Activated CD4-positive, alpha-beta T cell treated with anti-CD3 and anti-CD28 coated beads, Interleukin-2, amount 50 U/mL, for 1 hour (primary cell): ENCODE measurements at places on chromosomes 6 and 20.

DNA sequence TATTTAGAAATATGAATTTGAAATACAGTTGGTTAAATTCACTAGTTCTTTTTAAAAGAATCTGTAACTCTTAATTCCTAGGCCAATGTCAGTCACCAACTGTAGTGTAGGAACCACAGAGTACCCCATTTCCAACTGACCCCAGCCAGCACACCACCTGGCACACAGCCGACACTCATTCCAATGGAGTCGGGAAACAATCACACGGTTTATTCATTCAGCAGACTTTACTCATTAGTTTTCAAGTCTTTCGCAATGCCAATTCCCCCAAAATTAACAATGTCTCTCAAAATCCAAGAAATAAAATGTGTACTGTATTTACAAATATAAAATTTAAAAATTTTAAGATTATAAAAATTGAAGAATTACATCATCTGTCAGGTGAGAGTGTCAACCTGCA is 13.5 kb downstream of the ARG1 start:
- DNase-seq = no peak

- DNase-seq = peak; percentile 51
These were observed 2.7 kb downstream of the SLC32A1 start for GRCh38 chr20:38726804-38727606.

- DNase-seq = no peak
These were observed 19.7 kb downstream of the ZBP1 start for GRCh38 chr20:57600320-57601210.

DNA sequence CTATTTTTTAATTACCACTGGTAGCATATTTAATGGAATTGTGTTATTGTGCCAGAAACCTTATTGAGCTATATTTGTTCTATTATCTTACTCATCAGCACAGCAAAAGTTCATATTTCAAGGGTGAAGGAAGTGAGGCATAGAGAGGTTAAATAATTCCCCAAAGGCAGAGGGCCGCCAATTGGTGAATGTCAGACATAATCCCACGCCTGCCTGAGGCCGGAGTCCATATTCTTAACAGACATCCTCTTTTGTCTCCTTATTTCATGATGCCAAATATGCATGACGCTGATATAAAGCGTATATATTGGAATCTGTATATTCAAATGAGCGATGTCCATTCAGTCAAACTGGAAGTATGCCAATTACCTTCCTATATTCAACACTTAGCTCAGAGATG is 505.0 kb upstream of the SLC35B3 start:
- no peak for DNase-seq

DNA sequence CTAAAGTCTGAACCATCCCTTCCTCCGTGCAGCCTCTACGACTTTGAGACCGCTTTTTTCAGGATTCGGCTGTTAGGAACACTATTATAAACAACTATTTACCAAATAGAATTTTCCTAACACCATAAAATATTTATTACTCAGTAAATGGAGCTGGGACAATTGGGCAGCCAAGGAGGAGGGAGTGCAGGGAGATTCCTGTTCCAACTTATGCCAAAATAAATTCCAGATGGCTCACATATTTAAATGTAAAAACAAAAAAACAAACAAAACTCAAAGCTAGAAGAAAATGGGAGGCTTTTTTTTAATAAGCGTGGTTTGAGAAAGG is 48.1 kb downstream of the TCP11 start:
- DNase-seq = no peak

GRCh38 chr6:35611240-35611639 is 77.5 kb downstream of the FKBP5 start:
- DNase-seq = no peak

- no peak for DNase-seq
These were observed 5.6 kb downstream of the BAG2 start for GRCh38 chr6:57177545-57178265.

GRCh38 chr20:53923566-53924369 is 146.6 kb downstream of the BCAS1 start:
- no peak for DNase-seq

DNA sequence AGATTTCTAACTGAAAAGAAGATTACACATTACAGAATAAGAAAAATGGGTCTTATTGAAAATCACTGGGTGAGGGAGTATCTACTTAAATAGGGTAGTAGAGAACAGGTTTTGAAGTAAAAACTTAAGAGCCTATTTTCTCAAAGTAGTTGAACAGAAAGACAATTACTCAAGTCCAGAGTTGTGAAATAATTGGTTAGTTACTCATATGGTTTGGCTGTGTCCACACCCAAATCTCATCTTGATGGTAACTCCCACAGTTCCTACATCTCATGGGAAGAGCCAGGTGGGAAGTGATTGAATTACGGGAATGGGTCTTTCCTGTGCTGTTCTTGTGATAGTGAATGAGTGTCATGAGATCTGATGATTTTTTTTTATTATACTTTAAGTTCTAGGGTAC is 1035.3 kb upstream of the GJE1 start:
- no peak for DNase-seq

- DNase-seq = no peak
These were observed 9.4 kb upstream of the ZBTB46 start for GRCh38 chr20:63840405-63840828.

GRCh38 chr20:53737396-53738038 is 143.9 kb upstream of the ZNF217 start:
- no peak for DNase-seq

DNA sequence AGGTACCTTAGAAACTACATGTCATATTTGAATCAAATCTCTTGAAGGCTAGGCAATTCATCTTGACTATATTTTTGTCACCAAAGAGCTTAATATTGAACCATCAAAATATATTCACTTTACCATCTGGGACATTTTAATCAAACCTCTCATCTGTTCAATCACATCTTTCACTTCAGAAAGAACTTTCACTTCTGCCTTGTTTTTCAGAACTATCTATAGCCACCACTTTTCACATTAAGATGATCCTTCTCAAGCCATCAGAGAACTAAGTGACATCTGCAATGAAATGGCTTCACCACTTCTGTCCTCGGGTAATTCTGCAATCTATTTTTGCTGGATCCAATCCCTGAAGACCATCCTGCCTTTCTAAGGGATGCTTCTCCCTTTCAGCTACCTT is 57.8 kb downstream of the OR2B2 start:
- no peak for DNase-seq

DNA sequence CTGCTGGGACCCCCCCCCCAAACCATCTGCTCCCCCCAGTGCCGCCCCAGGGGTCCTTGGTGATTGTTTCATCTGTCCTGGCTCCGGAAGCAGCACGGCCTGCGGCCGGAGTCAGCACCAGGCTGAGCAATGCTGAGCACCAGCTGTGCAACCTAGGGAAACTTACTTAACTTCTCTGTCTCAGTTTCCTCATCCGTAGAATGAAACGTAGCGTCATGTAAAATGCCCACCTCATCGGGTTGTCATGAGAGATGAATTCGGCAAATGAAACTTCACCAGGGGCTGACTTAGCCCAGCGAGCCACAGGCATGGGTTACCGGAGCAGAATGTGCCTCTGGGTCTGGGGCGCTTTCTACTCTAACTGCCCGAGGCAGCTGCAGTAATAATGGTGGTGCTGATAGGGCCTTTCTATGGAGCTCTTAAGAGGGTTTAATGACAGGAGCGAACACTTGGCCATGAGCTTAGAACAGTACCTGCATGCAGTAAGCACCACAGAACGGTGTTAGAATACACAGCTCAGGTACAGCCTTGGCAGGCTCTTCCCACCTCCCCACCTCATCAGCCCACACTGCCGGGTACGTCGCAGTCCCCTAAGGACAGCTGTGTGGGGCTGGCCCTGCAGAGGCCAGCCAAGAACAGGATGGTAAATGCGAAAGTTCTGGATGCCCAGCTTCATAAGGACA is 1.7 kb downstream of the THBS2 start:
- no peak for DNase-seq

- DNase-seq = no peak
These were observed 96.8 kb downstream of the PDE10A start for GRCh38 chr6:165566088-165566828.

DNA sequence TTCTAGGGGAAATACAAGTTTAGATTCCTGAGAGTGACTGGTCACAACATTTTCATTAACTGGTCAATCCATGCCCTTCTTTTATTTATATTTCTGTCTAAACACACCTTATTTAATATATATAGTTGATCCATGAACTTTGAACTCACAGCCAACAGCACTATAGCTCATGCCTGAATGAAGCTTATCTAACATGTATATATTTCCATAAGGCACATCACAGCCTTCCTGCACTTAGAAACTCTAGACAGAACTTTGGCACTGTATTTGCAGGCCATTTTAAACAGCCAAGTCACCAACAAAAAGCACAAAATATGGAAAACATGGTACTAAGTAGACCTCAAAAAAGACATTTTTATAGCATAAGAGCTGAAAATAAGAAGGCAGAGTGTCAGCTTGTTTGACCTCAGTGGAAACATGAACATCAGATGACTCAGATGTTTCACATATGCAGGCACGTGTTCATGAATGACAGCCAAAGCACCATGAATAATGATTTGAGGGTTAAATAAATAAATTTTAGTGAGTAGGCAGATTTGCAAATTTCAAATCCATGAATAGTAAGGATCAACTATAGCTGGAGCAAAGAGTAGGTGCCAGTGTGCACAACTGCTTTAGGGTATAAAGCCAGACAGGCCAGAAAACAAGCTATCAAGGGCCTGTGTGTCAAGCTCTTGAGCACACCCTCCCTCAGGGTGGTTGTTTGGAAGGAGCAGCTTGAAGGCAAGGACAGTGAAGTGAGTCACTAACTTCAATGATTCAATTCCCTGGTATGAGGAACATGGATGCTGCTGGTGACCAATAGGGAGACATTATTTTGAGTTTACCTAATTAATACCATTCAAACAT is 88.9 kb upstream of the NT5E start:
- DNase-seq = no peak

GRCh38 chr6:158377860-158378259 is 65.6 kb downstream of the TULP4 start:
- no peak for DNase-seq

GRCh38 chr20:5663396-5663795 is 86.8 kb upstream of the SHLD1 start:
- DNase-seq = no peak

GRCh38 chr6:17665132-17665531 is 41.6 kb downstream of the NUP153 start:
- DNase-seq = no peak
